ENCODE measurements at places on chromosomes 3 and 15. TPM values are rescaled to one million over a fixed set of nuclear protein-coding genes. Genes with fewer than 3 reads are reported as not detected.

- no peak for ATAC-seq
Observed at GRCh38 chr3:193744822-193745684, 152.0 kb downstream of the OPA1 start.

GRCh38 chr15:34023907-34024306 is 15.1 kb downstream of the AVEN start:
- no peak for ATAC-seq

- no peak for ATAC-seq
Observed at GRCh38 chr3:68328049-68328448, 604.3 kb downstream of the TAFA4 start.

DNA sequence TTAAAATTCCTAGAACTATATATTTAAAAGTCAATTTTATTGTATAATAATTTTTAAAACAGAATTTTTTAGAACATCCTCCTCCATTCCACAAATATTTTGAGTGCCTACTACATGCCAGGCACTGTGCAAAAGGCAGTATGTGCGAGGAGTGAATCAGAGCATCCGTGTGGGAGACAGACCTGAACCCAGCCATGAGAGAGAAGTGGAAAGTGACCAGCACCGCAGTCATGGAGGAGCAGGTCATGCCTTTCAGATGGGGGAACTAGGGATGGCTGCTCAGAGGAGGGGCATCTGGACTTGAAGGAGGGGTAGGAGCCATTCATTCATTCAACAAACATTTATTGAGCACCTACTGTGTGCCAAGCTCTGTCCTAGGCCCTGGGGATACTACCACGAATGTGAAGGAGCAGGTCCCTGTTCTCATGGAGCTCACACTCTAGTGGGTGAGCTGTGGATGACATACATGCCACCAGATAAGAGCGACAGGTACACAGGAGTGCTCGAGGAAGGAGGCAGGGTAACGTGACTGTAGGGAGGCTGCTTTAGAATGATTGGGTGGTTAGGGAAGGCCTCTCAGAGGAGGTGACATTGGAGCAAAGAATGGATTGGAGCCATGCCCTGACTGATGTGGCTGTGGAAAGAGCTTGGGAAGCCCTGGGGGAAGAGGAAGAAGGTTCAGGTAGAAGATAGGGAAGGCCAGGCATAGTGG is 3.1 kb upstream of the CHRNA3 start:
- ATAC-seq = no peak

GRCh38 chr3:178103140-178103539 is 433.1 kb upstream of the KCNMB2 start:
- ATAC-seq = no peak

GRCh38 chr15:69000725-69001503 is 13.6 kb upstream of the NOX5 start:
- no peak for ATAC-seq

GRCh38 chr15:50057905-50058639 is 61.0 kb downstream of the ATP8B4 start:
- no peak for ATAC-seq

- peak; percentile 46 for ATAC-seq
Observed at GRCh38 chr3:12869035-12869621, 27.8 kb upstream of the RPL32 start.

DNA sequence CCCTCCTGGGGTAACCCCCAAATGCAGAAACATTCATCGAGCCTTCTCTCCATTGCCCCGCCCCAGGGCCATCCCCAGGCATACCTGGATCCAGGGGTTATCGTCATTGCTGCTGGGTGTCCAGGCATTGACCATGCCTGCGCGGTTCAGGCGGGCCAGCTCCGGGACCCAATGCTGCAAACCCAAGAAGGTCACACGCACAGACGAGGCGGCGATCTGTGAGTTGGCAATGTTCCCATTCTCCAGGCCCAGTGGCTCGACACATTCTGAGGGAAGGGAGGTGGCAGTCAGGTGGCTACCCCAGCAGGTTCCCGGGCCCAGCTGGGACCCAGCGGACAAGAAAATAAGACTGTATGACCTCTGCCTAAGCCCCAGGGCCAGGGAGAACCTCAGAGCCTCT is 6.1 kb downstream of the MFGE8 start:
- ATAC-seq = no peak

DNA sequence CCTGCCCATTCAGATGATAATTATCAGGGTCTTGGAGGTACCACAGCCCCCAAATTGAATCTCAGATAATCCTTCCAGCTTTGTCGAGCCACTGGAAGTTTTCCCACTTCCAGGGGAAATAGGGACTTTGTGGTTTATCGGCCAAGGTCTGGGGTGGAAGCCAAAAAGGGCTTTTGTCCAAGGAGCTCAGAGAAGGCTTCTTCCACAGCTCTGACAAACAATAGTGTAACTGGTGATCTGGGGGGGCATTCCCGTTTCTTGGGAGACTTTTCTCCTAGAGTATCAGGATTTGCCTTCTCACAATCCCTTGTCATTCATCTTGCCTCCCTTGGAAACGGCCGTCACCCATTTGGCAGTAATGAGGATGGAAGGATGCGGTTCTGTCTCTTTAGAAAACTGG is 18.4 kb downstream of the SRGAP3 start:
- no peak for ATAC-seq

- no peak for ATAC-seq
Observed at GRCh38 chr15:21271566-21271965, 168.7 kb downstream of the POTEB3 start.

HRG gene
- total RNA-seq = not detected

PROK2 gene
- total RNA-seq = 4.6 TPM

NEIL1 gene
- 56.7 TPM for total RNA-seq
